ENCODE measurements at places on chromosomes 3 and 15. TPM values are rescaled to one million over a fixed set of nuclear protein-coding genes. Genes with fewer than 3 reads are reported as not detected.

DNA sequence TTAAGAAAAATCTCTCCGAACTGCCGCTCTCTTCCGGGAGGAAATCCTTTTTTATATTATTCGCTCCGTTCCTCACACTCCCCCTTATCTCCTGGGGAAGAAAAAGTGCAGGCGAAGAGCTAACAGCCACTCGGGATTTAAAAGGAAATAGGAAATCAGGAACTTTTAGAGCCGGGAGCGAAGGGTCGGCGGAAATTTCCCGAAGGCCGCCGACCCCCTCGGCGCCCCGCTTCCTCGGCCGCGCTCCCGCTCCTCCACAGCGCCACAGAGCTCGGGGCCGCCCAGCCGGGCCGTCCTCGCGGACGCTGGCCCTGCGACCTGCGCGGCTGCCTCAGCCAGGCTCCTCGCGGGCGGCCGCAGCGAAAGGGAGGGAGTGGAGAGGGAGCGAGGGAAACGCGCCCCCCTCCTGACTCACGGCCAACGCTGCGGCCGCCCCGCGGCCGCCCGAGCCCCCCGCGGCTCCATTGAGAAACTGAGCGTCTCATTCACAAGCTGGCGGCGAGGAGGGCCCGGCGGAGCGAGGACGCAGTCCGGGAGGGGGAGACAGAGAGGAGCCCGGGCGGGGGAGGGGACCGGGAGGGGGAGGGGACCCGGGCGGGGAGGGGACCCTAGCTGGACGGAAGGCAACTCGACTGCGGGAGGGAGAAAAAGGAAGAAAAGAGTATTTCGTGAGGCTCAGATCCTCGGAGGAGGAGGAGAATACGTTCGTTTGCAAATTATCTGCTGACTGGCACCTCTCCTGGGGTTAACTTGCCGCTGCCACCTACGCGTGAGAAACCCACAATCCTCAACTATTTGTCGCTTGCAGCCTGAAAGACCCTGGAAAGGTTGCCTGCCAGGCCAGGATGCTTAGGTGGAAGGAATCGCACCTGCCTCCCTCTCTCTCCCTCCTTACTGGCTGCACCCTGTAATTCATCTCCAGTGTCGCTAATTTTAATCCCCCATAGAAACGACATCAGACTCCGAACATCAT, at the start of gene PTPN9:
Gene PTPN9 (minus strand): TSS at position 368 of the 973 bp plus-strand sequence. CDS start 539 bp downstream, outside the sequence.
- no peak for DNase-seq

- no peak for DNase-seq
Measured at GRCh38 chr3:90055666-90056065, 948.2 kb downstream of the EPHA3 start.

DNA sequence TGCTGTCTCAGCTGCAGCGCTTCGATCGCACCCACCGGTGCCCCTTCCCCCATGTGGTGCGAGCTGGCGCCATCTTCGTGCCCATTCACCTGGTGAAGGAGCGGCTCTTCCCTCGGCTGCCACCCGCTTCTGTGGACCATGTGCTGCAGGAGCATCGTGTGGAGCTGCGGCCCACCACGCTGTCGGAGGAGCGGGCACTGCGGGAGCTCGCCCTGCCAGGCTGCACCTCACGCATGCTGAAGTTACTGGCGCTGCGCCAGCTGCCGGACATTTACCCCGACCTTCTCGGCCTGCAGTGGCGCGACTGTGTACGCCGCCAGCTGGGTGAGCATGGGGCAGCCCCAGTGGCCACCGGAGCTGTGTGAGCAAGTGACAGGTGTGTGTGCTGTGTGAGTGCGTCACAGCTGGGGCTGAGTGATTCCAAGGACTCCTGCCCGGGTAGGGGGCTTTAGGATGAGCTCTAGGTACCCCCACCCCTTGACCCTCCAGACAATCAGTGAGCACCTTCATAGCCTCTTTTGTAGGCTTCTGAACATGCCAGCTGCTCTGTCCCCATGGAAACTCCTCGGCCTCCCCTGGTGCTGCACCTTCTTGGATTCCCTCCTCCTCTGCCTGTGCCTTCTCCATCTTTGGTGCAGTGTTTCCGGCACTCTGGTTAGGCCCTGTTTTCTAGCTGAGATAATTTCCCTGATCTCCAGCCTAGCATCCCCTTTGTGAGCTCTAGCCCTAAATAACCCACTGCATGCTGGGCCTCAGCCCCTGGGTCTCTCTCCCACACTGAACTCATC, 7.0 kb downstream of the C15orf39 start:
- no peak for DNase-seq

GRCh38 chr3:85627932-85628331, 669.1 kb downstream of the CADM2 start:
- DNase-seq, result no peak

DNA sequence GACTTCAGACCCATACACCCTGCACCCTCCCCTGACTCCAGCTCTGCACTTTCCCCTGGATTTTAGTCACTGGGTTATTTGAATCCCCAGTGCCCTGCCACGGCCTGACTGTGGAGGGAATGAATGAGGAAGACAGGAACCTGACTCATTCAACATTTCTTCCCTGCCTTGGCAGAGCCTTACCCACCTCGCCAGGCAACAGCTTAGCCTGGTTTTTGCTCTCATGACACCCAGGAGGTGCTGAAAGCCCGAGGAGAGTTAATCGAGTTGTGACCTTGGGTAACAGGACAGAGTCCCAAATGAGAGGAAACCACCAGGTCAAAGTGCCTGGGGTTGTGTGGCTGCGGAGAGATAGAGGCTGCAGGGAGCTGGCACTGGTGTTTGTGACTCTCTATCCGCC, 128.3 kb downstream of the SMAD6 start:
- no peak for DNase-seq

Gene CLSTN2
- total RNA-seq, result 1.6 TPM

GRCh38 chr3:99625643-99626416, 12.6 kb upstream of the COL8A1 start:
- no peak for DNase-seq

DNA sequence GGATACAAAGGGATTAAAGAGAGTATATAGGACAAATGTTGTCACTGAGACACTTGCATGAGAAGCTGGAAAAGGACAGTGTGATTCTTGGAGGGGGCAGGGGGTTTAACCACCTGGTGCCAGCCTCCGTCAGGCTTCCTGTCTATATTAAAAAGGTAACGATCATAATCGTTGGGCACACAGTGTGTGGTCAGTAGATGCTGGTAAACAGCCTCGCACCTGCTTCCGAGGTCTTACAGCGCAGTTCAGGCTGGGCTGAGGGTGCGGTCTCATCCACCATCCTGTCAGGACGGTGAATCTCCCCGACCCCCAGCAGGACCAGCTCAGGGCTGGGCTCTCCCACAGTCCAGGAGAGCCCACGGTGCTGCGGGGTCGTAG, 47.7 kb upstream of the SMAD6 start:
- DNase-seq, result no peak

Gene CIDEC
- total RNA-seq, result not detected

Gene PROS1
- total RNA-seq, result 25.4 TPM

- no peak for DNase-seq
Measured at GRCh38 chr15:100372739-100373119, 31.0 kb upstream of the ADAMTS17 start.

GRCh38 chr3:81033684-81034083, 727.8 kb downstream of the GBE1 start:
- no peak for DNase-seq

DNA sequence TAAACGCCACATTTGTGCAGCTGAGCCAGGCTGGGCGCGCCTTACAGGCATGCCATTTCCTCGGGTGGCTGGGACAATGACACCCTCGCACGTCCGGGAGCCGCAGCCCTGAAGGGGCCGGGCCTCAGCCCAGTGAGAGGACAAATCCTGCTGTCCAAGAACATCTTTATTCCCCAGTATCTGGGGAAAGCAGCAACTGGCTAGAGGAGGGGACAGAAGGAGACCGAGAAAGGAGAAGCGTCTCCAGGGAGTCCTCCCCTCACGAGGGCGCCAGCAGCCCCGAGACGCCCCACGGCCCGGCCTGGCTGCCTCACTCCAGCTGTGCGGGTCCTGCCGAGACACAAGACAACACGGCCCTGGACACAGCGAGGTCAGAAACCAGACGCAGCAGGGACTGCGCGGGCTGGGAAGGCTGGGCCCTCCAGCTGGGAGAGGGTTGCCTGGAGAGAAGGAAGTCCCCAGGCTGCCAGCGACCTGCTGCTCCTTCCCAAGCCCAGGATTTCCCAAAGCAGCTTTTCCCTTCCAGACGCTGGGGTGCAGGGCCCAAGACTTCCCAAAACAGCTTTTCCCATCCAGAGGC, 130.2 kb downstream of the CHSY1 start:
- DNase-seq, result no peak

GRCh38 chr3:114639171-114639570, 345.3 kb downstream of the TIGIT start:
- no peak for DNase-seq

DNA sequence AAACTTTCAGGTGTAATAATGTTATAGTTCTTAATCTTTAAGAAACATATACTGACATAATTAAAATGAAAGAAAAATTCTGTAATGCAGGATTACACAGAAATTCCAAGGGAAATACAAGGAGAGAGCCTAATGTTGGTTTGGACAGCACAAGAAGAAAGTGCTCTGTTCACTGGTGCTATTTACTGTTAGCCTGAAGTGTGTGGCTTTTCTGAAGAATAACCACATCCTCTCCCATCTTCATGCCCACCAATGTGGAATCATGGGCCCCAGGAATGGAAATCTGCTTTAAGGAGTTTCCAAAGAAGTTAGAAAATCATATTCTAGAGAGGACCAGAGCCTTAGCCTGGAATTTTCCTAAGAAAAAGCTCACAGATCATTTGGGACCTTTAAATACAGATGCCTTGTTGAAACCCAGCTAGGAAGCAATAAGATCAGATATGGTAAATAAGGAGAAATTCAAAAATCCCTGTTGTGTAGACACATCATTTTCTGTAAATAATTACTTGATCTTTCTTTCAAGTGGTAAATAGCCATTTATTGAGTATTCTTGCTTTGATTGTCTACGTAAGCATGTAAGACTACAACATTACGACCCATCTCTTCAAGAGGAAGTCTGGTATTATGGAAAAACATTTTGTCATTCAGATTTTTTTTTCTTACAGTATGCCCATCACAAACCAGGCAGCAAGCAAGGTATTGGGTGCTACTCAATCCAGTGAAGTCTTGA, 10.3 kb upstream of the USP50 start:
- no peak for DNase-seq

DNA sequence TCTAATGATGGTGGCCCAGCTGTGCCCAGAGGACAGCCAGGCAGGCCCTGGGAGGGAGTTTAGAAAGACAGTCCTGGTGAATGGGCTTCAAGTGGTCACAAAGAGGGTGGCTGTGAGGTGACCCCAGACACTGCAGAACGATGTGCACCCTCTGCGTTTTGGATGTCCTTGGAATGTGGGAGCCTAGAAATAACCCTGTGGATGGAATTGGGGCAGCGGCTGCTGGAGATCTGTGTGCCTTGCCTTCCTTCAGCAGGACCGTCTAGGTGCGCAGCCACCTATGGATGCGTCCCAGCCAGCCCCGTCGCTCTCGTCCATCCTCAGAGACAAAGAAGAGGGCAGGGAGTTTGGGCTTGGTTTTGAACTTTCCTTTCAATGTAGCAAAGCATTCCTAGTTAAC, 46.5 kb downstream of the KLHL25 start:
- no peak for DNase-seq

GRCh38 chr3:63988943-63989342, 34.4 kb downstream of the PSMD6 start:
- no peak for DNase-seq

Gene MYLK
- total RNA-seq, result 57.8 TPM

Gene DZIP1L
- 3.5 TPM for total RNA-seq

DNA sequence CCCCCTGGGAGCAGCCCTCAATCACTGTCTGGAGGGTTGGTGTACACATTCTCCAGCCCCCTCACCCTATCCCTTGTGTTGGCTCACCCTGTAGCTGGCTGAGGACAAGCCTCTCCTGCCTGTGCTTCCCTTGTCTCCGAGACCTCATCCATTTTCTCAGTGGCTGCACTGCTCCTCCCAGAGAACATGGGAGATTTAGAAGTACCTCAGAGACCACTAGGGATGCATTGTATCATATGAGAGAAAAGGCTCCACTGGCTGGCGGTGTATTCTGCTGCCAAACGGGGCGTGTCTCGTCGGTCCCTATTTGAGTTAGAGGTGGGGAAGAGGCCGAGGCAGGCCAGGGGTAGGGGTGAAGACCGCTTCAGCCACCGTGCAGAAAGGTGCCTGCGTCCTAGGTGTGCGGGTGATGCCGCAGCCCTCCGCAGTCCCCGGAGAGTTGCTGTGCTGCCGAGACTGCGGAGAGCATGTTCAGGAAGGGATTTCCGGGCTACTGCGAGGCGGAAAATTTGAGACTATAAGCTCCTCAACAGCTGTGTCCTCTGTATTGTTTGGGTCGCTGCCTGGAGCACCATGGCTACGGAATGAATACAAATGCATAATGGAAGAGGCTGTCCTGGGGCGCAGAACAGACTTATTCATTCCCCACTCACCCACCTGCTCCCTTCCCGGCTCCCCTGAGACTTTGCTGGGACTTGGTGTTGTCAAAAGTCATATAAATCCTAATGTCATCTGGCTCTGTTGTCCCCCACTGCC, 43.8 kb downstream of the SPSB4 start:
- no peak for DNase-seq

GRCh38 chr3:144265542-144266100, 294.0 kb downstream of the DIPK2A start:
- no peak for DNase-seq

Gene SLC24A5
- not detected for total RNA-seq

Gene GPR160
- 7.9 TPM for total RNA-seq

DNA sequence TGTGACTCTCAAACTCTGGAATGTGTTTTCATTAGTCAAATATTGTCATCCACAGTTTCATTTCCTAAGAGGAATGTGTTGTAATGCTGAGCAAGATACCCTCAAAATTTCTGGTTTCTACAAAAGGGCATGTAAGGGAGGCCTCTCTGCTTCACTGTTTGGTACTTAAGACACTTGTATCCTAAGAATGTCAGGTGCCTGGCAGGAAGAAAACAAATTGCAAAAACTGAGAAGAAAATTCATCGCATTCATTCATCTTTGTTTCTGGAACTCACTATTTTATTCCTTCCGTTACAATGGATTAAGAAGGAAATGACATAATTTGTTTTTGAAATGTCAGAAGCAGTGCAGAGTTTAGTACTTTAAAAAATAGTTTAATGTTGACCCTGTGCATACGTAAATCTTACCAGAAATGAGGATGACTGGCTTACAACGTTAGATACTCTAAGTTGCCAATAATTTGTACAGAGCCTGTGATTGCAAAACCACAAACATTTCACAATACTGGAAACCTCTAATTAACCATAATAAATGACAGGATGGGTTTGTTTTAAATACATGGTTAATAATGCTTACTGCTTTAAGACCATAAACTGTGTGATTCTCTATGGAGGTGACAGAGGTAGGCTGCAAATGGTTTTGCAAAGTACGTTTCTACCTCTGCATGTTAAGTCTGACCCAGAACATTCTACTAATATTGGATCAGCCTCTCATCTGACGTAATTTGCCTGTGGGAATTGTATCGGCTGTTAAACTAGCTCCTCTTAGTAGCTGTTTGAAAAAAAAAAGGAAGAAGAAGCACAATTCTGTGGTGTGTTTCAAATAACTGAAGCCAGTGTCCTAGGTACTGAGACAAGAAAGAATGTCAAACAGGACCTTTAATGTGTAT, 477.8 kb downstream of the RBMS3 start:
- peak; percentile 80 for DNase-seq

- DNase-seq, result no peak
Measured at GRCh38 chr15:100926258-100926657, 7.1 kb downstream of the LRRK1 start.

GRCh38 chr3:30282154-30282696, 324.2 kb upstream of the TGFBR2 start:
- no peak for DNase-seq

All from glomerular endothelial cell (primary cell).